ENCODE measurements at places on chromosomes 2 and 18.

GRCh38 chr2:168354499-168354898, 101.6 kb upstream of the CERS6 start:
- no peak for DNase-seq

DNA sequence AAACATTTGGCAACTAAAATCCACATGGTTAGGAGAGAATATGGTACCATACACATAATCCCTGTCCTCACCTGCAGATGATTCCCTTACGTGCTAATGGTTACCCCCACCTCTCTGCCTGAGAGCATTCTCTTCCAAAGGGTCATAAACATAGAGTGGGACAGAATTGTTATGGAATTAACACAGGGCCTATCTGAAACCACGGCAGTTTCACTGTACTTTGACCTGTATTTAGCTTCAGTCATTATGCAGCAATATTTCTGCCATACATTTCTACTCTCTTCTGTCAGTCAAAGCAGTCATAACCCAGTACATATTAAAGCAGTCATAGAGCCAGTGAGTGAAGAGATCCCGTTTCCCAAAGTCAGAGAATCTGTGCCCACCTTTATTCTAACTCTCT, 1128.9 kb upstream of the NXPH2 start:
- DNase-seq: no peak

DNA sequence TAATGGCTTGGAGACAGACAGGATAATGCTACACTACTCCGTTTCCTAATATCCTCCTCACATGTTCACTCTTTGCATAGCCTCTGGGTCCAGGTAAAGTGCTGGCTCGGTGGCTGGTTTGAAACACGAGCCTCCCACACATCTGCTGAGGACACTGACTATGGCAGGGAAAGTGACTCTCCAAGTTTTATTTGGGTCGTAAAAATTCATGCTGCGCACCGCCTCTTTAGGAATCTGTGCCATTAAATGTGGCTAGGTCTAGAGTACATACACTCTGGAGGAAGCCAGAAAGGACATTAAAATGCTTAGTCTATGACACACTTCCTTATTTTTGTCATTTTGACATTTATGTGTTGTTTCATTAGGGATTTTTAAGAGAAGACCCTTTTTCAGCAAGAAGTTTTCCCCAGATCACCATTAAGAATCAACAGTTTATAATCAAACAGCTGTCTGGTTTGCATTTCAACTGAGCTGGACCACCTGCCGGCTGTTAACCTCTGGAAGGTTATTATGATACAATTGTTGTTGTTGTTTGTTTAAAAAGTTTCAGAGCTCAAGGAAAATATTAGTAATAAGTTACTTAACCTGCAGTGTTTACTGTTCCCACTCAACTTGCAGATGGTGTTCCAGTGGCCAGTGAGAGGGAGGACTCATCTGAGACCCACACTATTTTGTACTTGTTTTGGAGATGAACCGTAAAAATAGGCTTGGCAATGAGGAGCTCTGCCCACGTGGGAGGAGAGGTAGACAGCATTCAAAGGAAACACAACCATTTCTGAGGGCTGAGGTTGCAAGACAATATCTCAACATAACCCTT, 443.3 kb upstream of the MEIS1 start:
- no peak for DNase-seq

GRCh38 chr2:168145011-168145410, 102.4 kb downstream of the STK39 start:
- DNase-seq: no peak

DNA sequence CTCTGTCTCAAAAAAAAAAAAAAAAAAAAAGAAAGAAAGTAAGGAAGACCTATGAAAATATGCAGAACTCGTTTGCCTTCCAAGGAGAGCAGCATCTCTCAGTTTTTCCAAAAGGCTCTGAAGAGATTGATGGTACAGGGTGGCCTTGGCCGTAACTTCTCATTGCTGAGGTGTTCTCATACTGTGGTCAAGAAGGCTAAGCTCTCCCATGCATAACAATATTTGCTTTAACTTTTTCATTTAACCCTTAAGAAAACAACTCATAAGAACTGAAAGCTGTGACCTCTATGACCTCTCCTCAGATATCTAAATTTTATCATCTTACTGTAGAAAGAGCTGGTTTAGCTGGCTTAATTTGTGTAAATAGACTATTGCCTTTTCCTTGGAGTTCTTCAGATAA, 37.1 kb upstream of the GATA6 start:
- no peak for DNase-seq

- DNase-seq: peak; percentile 52
Observed at GRCh38 chr2:127080938-127081755, 25.8 kb downstream of the BIN1 start.

DNA sequence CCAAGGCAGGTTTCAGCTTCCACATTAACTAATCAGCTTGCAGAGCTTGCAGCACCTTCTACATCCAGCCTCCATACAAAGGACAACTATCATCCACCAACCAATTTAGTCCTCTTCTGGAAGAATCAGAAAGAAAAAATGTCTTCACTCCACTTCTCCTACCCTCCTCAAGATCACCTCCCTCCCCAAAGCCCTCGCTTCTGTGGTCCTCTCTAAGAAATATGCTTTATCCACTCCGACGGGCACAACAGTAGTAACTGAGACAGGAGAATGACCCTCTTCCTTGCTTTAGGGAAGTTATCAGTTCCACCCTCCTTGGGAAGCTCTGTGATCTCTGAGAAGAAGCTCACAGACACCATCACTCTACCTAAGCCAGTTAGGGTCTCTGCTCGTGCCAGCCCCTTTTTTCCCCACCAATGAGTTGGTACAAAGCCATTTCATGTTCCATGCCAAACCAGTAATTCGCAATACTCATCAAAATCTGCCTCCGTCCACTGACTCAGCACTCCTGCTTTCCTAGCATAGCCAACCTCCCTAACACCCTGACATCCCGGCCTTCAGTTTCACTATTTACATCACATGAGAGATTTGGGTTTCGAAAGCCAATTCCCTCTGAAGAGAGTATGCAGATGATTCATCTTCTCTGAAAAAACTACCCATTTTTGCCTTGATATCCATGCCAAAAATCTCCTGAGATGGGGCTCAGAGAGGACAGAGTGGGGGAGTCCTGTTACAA, 114.1 kb upstream of the PKDCC start:
- no peak for DNase-seq

DNA sequence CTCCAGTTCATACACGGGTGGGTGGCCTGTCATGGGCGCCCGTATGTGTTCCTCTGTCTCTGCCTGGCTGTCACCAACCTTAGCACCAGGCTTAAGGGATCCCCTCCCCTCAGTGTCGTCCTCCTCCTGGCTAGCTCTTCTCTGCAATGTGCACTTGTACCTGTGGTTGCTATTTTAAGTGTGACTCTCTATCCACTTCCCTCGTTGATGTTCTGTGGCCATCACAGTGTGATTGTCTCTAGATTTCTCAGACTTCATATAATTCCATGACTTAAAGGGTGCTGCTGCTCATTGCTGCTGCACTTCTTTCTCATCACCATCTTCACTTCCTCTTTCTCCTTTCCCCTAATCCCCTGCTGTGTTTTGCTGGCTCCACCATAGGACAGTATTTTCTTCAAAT, 143.4 kb downstream of the EML6 start:
- peak; percentile 18 for DNase-seq
